Stimulated activated CD8-positive, alpha-beta memory T cell treated with anti-CD3 and anti-CD28 coated beads, Interleukin-2, amount 100 ng/mL, for 1 hour (primary cell): ENCODE measurements at places on chromosomes 11 and 22.

DNA sequence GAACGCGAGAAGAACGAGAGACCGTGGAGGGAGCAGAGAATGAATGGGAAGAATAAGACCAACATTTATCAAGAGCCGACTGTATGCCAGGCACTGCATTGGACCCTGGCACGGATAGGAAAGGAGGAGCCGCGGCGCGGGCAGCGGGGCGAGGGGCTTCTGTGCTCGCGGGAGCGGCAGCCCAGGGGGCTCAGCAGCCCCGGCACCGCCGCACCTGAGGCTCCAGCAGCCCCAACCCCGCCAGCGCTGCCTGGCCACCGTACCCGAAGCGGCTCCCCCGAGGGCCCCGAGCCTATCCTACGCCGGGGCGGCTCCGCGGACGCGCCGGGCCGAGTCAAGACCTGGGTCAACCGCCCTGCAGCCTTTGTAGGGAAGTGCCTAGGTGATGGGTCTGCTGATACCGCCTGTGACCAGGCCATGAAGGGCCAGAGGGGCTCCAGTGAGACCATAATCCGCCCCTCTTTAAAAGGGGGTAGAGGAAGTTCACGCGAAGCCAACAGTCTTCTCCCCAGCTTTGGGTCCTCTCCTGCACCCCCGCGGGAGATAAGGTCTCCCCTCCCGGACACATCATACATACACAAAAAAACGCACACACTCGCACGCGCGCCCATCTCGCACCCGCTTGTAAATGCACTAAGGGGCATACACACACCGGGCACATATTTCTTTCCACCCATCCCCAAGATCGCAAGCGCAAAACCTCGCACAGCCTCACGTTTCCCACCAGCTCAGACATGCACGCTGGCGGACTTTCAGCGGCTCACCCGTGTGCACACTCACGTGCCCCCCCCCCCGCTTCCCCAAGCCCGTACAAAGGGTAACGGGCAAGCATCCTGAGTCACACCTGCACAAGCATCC is 935 bp upstream of the RTN4RL2 start:
- DNase-seq = no peak

GRCh38 chr11:65790902-65791650 is 4.2 kb downstream of the OVOL1 start:
- DNase-seq = no peak

DNA sequence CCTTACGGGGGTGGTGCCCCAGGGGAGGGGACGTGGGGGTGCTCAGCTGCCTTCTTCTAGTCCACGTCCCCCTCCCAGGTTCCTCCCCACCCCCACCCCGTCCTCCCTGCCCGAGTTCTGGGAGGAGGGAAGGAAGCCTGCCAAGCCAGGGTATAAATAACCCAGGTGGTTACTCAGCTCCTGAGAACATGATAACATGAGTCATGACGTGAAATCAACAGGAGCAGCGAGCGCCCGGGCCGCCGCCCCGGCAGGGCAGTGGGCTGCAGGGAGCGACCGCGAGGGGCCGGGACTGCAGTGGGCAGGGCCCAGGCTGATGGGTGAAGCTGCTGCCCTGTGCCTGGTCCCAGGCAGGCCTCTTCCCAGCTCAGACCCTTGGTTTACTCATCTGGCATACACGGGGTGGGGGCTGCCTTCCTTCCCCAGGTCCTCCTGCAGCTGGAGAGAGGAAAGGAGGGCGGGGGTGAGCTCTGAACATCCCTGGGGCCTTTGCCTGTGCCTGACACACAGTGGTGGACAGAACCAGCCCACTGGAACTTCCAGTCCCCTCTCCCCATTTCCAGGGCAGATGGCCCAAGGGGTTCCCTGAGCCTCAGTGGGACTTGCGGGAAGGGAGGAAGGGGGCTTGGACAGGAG is 8.8 kb upstream of the PDGFB start:
- DNase-seq = no peak

DNA sequence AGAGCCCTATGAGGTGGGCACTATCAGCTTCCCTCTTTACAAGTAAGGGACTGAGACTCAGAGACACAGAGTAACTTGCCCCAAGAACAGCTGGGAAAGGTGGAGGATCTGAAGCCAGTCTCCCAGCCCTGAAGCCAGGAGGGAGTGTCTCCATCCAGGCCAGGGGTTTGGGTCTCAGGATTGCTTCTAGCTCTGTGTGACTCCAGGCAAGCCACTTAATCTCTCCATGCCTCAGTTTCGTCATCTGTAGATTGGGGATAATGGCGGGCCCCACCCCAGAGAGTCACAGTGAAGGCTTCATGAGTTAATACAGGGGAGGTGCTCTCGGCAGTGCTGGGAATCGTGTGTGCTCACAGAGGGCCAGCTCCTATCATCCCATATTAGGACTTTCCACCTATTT is 10.5 kb downstream of the MAP4K2 start:
- DNase-seq = no peak
